ENCODE measurements at places on chromosomes 5 and 9.
A peak's percentile ranks its signal among the peaks of the same experiment; 100 is the strongest.

DNA sequence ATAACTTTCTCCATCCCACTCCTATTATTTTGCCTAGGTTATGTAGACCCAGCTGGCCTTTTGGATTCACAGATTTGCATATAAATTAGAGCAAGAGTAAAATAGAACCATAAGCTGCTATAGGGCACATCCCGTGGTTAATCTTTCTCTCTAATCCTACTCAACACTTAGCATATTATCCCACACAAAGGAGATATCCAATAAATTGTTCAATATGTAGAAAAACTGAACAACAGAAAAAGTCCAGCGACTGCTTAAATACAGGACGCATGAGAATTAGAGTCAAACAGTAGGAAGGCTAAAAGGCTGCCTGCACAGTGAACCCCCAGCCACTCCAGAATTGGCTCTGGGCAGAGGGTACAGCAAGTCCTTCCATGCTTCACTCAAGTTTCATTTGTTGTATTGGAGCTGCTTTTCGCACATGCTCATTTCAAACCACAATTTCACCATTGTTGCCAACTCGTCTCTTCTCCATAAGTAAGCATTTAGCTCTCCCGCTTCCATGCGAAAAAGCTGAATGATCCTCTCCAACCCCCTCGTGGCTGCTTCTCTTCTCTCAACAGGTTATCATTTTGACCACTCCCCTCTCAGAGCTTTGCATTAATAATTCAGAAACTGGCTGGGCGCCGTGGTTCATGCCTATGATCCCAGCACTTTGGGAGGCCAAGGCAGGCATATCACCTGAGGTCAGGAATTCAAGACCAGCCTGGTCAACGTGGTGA lies 14.1 kb upstream of the IQGAP2 start:
- no peak for DNase-seq

- peak; percentile 83 for DNase-seq
Measured at GRCh38 chr5:106827061-106827460, 843.7 kb downstream of the EFNA5 start.

GRCh38 chr5:66862020-66862419 lies 265.8 kb downstream of the MAST4 start:
- DNase-seq: no peak

- DNase-seq: no peak
Measured at GRCh38 chr5:156715287-156715686, 134.8 kb upstream of the PPP1R2B start.

- DNase-seq: no peak
Measured at GRCh38 chr5:172321593-172321992, 38.0 kb upstream of the UBTD2 start.

DNA sequence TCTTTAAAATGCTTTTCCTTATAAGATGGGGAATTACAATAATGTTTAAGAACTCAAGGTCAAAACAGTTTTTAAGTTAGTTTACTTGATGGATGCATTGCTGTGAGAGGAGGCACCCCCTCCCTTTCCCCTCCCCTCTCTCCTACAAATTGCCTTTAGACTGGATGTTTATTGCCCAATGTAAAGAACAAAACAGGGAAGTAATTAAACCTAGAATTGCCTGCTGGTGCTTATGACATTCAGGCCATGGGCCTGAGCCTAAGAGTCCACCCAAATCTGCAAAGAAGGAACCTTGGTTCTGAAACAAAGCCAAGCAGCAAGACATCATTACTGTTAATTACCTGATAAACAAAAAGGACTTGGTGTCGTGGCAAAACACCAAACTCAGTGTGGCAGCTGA lies 630.3 kb downstream of the ISL1 start:
- DNase-seq: no peak

DNA sequence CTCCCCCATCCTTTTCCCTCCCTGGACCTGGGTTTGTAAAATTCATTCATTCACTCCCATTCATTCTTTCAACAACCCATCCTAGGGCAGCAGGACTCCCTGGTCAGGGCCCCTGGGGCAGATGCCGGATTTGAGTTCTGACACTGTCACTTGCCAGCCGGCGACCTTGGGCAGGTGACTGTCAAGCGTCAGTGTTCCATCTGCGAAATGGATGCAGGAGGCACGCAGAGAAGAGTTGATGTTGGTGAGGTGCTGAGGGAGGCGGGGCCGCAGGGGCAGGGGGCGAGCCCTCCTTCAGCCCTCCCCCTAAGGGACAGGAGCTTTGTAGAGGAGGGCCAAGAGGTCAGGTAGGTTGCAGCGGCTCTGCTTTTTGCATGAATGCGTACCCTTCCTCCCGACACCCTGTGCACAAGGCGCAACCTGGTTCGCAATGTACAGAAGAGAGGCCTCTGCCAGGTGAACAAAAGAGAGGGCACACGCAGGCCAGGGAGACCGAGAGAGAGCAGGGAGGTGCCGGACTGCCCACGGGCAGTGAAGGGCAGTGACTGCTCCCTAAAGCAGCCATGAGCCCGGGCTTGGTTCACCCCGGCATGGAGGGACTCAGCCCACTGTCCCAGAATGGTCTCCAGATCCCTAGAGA lies 128.1 kb downstream of the BARX1 start:
- DNase-seq: no peak

DNA sequence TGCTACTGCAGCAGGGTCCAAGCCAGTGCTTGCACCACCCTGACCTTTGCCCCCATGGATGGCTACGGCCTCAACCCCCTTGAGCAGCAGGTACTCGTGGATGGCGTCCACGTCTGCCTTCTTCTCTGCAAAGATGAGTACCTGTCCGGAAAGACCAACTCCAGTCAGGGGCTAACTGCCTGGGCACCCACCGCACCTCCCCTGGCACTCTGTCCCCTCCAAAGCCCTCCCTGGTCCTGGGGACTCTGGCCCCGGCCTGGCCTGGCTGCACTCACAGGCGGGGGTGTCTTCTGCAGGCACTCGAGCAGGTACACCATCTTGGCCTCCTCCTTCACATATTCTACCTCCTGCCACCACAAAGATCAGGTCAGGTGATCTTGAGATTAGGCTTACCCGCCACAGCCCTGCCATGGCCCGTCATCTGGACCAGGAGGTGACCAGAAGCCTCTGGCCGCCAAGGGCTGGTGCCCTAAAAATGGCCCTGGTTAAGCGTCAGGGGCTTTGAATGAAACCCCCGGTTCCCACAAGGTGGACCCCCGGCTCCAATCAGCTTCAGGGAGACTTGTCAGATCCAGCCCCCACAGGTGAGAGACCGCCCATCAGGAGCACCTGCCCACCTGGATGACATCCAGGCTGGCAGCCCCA lies 3.2 kb upstream of the DOK3 start:
- no peak for DNase-seq

DNA sequence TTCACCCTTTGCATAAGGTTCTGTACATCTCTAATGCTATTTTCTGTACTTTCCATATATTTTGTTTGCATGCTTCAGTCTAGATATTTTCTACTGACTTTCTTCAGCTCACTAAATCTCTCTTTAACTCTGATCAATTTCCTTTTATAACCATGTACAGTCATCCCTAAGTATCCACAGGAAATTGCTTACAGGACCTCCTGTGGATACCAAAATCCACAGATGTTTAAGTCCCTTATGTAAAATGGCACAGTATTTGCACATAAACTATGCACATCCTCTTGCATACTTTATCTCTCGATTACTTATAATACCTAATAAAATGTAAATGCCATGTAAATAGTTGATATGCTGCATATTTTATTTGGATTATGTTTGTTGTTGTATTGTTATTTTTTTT lies 442.1 kb downstream of the TLE4 start:
- no peak for DNase-seq

- DNase-seq: no peak
Measured at GRCh38 chr9:4159696-4160095, 140.2 kb downstream of the GLIS3 start.

GRCh38 chr5:56561-57290 lies 35.2 kb upstream of the PLEKHG4B start:
- DNase-seq: peak; percentile 66

DNA sequence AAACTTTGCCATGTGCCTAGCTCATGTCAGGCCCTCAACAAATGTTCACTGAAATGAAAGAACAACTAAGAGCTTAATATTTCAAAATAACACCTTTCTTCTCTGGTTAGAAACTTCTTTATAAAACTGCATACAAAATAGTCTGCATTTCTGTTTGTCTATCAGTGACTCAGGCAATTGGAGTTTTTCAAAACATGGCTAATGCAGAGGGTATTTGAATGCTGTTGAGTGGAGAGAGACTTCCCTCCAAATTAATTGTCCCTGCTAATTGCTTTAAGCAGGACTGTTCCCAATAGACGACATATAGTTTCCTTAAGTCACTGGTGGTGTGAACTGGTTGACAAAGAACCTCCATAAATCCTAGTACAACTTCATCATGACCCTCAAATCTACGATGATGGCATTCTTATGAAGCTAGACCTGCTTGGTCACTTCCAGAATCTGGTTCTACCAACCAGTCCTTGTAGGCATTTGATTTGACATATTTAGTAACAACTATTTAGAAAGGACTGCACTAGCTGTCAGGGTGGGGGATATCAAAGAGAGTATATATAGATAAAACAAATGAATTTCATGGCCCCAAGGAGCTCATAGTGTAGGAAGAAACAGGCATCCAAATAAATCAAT lies 84.5 kb downstream of the PRLR start:
- no peak for DNase-seq

- DNase-seq: no peak
Measured at GRCh38 chr5:134590992-134591659, 41.5 kb downstream of the SAR1B start.

GRCh38 chr5:135439231-135440205 lies 7.6 kb downstream of the DCANP1 start:
- DNase-seq: no peak

GRCh38 chr9:91905991-91906469 lies 44.0 kb downstream of the ROR2 start:
- no peak for DNase-seq

GRCh38 chr9:104842698-104843097 lies 78.8 kb downstream of the NIPSNAP3B start:
- no peak for DNase-seq

DNA sequence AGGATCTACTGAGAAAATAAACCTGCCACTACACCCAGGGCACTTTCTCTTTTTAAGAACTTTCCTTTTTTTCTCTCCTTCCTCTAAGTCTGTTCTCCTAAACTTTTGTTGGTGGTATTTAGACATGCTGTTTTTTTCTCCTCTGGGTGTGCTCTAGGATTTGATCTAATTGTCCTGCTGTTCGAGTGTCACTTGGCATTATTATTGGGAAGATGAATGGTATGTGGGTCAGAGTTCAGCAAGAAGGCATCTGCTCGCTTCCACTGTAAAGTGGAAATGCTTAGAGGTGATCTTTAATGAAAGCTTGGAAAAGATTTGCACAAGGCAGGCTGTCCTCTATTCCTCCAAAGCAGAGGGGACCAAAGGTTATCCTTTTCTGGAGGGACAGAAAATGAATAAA lies 1.3 kb upstream of the PLPPR1 start:
- DNase-seq: no peak

GRCh38 chr9:8903077-8903476 lies 1103.5 kb upstream of the DMAC1 start:
- DNase-seq: no peak

DNA sequence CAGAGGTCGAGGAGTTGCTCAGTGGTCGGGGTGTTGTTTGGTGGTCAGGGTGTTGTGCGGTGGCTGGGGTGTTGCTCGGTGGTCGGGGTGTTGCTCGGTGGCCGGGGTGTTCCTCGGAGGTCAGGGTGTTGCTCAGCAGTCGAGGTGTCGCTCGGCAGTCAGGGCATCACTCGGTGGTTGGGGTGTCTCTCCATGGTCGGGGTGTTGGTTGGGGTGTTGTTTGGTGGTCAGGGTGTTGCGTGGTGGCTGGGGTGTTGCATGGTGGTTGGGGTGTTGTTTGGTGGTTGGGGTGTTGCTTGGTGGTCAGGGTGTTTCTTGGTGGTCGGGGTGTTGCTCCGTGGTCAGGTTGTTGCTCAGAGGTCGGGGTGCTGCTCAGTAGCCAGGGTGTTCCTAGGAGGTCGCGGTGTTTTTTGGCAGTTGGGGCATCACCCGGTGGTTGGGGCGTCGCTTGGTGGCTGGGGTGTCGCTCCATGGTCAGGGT lies 11.0 kb upstream of the GPSM1 start:
- no peak for DNase-seq

DNA sequence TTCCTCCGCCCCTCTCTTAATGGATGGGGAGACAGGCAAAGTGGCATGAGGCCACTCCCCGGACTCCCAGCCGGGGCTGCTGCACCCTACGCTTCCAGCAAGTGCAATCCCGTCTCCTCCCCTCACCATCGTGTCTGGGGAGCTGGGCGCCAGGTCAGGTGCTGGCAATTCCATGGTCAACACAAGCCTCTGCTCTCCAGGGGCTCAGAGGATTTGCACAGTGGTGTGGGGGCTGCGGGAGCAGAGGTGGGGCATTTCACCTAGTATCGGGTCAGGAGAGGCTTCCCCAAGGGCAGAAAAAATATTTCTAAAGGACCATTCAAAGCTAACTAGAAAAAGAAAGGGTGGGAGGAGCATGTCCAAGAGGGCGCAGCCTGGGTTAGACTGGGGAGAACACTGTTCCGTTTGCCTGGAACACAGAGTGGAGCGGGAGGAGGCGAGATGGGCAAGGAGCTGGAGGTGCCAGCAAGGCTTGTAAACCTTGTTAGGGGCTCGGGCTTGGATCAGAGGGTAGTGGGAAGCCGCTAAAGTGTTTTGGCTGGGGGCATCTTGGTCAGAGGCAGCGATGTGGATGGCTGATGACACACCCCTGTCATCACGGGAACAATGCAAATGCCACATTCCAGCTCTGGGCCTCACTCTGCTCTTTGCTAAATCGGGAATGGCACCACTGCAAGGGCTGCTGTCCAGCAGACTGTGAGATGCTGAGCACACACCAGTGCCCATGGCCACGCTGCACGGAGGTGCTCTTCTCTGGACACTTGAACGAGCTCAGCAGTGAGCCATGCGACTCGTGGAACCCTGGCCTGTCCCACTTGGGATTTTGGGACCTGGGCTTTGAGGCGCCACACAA lies 191.7 kb downstream of the CDK5RAP2 start:
- no peak for DNase-seq

DNA sequence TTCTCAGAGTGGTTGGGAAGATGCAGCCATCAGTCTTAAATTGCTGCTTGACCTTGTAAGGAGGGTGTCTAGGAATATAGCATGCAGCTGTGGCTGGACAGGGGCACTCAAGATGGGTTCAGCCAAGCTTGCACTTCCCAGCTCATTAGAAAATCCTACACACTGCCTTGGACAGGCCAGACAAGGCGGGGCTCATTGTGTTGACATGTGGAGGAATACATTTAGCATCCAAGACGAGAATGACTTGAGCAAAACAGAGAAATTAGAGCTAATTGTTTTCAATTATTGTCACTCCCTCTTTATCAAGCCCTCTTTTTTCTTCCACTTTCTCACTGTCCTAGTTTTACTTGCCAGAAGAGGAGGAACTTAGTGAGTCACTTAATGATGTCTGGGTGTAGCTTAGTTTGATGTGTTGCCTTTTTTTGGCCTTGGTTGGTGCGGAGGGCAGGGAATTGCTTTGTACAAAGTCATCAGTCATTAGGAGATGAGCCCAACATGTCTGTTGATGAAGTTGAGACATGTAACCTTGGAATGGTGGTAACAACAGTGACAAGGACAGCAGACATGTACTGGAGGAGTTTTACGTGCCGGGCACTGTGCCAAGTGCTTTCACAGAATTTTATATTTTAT lies 1219.3 kb upstream of the WWC1 start:
- DNase-seq: peak; percentile 9

DNA sequence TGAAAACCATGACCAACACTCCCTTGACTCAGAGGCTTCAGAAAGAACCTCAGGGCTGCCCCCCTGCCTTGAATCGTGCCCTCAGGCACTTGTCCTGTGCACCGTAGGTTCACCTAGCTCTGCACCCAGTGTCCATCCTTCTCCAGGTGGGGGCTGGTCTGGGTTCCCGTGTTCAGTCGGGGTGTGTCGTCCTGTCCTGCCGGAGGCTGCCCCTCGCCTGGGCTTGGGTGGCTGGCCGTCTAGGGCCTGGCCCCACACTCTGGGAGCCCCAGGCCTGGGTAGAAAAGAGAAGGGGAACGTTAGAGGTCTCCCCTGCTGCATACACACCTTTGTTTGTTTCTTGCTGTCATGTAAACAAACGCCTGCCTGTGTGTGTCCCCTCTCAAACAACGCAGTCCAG lies 29.3 kb downstream of the CATSPER3 start:
- no peak for DNase-seq

Data from foreskin fibroblast (primary cell).